CMK (cell line): ENCODE measurements at places on chromosomes 7 and 10.

DNA sequence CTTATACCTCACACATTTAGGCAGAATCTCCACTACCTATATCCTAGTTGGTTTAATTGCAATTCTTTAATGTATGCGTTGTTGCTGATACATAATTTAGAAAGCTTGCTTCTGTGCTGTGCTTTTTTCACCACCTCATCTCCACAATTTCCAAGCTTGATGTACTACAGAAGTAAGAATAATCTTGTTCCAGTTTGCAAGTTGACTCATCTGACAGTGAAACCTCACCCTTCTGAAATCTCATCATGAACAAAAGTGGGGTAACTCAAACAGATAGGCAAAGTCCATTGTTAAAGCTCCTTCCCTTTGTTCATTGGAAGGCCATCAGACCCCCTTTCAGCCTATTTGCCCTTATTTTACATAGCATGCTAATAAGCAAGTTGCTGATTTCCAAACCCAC lies 13.6 kb downstream of the EIF4EBP2 start:
- DNase-seq, result no peak

DNA sequence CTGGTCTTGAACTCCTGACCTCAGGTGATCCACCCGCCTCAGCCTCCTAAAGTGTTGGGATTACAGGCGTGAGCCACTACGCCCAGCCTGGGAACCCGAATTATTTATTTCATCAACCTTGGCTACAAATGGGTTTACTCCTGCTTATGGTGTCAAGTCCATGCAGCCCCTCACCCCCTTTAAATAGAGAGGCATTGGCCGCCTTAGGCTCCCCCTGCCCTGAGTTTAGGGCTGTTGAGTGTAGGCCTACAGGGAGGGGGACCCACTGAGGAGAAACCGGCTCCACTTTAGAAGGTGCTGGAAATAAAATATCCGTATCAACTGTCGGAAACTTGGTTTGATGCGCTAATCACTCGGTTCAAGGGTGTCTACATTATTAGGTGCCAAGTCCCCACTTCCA lies 8.7 kb upstream of the SP8 start:
- DNase-seq, result no peak

DNA sequence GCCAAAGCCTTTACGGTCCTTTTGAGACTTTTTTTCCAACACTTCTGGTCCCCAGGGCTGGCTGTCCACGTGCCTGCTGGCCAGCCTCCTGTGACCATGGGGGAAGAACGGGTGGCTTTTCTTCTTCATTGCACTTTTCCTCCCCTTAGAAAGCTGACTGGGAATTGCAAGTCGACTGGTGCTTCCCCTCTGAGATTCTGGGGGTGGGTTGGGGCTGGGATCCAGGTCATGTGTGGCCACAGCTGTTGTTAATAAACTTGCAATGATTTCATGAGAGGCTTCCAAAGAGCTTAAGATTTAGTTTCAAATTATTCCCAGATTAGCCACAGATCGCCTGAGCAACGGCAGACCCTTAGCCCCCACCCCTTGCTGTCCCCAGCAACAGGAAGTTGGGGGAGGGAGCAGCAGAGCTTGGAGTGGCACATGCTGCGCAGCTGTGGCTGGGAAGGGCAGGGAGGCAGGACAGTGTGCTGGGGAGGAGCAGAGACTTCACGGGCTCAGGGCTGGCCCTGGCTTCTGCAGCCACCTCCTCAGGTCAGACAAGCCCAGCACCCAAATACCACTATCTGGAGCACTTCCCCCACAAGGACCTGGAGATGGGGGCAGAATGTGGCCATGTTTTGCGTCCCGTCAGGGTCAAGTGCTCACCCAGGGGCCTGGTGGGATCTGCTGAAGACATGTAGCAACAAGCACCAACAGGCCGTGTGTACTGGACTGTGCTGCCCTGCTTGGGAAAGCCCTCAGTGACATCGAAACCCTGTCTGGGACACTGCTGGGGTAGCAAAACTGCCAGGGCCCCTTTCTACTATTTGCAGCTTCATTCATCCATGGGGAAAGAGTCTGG lies 147.1 kb downstream of the RNF216 start:
- DNase-seq, result no peak

- no peak for DNase-seq
These were observed 60.9 kb downstream of the SLC16A9 start for GRCh38 chr10:59648711-59649201.

GRCh38 chr7:150755473-150756099 lies 18.4 kb downstream of the GIMAP5 start:
- DNase-seq, result no peak

DNA sequence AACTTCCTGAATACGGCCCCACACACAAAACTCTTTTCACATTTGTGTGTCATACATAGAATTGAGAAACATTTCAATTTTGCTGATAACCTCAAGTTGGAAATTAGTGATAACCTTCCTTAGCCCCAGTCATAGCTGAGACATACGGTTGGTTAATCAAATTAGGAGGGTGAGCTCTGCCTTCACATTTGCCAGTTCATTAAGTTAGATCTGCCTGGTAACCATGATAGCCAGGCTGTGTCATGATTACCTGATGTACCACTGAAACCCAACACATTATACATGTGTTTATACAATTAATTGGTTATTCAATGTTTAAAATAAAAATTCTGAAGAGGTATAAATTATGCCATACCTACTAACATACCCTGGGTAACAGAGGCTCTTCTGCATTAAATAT lies 60.8 kb upstream of the RAB11FIP2 start:
- no peak for DNase-seq

DNA sequence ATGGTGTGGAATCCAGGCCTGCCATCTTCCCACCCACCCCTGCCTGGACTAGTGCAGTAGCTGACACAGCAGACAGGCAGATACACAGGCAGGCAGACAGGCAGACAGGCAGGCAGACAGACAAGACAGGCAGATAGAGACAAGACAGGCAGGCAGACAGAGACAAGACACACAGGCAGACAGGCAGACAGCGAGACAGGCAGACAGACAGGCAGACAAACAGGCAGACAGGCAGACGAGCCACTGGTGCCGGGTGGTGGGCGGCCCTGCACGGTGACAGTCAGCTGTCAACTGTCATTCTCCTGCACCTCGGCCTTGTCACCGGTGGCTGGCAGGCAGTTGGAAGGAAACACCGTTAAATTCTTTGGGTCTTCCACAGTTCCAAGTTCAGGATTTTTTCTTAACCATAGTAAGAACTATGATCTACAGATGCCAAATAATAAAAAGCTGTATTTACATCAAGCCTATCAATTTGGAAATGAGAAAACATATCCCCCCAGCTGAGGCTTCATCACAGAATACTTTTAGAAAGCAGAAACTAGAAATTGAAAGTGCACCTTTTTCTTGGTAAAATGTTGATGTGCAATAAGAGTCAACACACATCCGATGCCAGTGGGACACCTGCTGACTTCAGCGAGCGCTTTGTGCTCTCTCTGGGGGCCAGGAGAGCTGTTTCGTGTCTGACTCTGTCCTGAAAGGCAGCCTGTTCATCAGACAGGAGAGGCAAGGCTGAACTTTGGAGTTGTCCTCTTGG lies 250.4 kb downstream of the DNAJB6 start:
- no peak for DNase-seq

DNA sequence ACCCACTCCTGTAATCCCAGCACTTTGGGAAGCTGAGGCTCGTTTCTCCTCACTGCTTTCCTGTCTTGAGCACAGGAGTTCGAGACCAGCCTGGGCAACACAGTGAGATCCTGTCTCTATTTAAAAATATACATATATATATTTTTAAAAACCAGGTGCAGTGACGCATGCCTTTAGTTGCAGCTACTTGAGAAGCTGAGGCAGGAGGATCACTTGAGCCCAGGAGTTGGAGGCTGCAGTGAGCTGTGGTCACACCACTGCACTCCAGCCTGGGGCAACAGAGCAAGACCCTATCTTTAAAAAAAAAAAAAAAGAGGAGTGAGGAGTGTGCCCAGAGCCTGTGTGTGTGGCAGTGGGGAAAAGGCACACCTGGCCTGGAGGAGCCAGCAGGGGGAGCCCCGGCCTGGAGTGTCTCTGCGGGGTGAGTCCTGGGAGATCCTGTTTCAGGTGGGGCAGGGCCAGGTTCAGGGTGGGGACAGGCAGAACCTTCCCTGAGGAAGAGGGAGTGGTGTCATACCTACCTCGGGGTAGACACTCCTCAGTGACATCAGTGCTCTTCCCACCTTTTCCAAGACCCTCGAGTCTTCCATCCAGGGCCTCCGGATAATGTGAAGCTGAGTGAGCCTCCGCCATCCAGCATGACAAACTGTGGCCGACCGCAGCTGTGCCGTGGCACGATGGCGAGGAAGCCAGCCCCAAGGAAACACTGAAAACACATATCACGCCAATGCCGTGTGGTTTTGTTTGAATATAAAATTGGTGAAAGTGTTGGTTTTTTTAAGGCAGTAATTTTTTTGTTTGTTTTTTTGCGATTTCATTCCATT lies 9.0 kb upstream of the ARPC1B start:
- no peak for DNase-seq

- no peak for DNase-seq
These were observed 40.3 kb upstream of the LHFPL3 start for GRCh38 chr7:104288137-104288536.

DNA sequence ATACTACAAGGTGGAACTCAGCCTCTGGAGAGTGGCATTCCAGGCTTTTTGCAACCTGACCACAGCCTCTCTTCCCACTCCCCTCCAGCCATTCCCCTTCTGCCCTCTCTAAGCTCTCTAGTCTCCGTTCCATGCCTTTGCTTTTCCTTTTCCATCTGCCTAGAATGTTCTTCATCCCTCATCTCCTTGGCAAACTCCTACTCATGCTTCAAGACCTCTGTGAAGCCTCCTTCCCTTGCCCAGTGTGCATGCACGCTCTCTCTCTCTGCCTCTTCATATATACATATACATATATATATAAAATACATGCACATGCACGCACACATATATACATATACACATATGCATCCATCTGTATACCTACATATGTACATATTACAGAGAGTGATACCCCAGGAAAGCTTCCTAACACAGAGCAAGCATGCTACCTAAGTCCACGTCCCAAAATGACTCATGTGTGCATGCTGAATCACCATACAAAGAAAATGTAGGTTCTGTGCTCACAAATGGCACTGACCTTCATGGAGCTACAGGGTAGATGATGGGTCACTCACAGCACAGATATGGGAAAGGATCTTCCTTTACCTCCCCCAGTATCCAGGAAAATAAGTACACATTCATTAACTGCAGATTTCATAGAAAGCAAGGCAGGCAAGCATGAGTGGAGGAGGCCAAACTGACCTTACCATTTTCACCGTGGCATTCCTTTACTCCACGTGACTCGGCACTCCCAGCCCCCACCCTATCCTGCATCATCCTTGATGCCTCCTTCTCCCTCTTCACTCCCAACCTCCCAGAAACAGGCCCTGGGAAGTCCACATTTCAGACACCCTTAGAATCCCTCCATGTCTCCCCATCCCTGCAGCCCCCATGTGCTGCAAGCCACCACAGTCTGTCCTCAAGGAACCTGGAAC lies 238.4 kb upstream of the ZMIZ1 start:
- no peak for DNase-seq

DNA sequence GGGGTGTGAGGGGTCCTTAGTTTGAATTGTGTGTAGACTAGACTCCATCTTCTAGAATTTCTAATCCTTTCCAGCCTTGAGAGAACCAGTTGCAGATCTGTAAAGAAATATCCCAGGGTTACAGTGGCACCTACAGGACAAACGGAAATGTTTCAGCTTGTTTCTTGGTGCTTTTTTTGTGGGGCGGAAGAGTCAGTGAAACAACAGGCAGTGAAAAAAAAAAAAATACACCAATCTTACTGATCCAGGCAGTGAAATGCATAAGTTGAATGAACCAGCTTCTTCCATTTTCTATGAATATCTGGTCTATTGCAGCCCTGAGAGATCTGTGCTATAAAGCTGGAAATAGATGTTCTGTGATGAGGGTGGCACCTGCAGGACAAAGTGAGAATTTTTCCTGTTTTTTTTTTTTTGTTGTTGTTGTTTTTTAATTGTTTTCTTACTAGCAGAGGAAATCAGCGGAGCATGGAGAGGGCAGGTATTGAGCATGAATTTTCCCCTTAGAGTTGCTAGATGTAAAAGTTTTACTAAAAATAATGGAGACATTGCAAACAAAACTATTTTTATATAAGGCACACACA lies 81.9 kb upstream of the DYNC1I1 start:
- peak; percentile 3 for DNase-seq

DNA sequence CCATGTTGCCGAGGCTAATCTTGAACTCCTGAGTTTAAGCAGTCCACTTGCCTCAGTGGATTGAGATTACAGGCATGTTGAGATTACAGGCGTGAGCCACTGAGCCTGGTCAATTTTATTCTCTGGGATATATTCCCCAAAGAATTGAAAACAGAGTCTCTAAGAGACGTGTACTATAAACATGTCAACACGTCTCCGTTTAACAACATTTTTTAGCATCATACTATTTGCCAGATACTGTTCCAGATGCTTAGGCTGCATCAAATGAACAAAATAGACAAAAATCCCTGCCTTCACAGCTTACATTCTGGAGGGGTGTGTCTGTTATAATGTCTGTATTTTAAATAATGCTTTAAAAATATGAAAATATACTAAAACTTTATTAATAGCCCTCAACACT lies 54.1 kb upstream of the PRKG1 start:
- DNase-seq, result no peak

- DNase-seq, result no peak
These were observed 203.7 kb downstream of the ARHGAP21 start for GRCh38 chr10:24519950-24520349.

- DNase-seq, result no peak
These were observed at the start of gene ZMYND11 for GRCh38 chr10:135132-135600. ZMYND11 (plus strand) TSS chr10:135455; CDS start chr10:180013, 44,558 bp downstream.
